ENCODE measurements at places on chromosomes 5 and 9.
A peak's percentile ranks its signal among the peaks of the same experiment; 100 is the strongest.

GRCh38 chr5:41695920-41696582 lies 174.2 kb downstream of the OXCT1 start:
- DNase-seq: no peak

DNA sequence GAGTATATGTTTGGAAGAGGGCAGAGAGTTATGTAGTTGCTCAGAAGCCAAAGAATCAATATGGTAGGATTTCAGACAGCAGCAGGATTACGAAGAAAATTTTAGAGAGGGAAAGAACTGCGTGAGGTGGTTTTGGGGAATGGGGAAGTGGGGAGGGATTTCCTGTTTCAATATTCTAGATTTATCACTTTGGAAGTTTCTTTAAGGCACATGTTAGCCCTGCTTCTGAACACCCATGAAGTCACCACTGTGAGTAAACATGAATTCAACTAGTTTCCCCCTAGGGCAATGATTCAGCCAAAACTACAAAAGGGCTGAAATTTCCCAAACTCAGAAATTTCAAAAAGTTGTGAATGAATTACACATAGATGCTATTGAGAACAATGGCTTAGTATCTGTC lies 132.2 kb downstream of the EBF1 start:
- DNase-seq: peak; percentile 43

DNA sequence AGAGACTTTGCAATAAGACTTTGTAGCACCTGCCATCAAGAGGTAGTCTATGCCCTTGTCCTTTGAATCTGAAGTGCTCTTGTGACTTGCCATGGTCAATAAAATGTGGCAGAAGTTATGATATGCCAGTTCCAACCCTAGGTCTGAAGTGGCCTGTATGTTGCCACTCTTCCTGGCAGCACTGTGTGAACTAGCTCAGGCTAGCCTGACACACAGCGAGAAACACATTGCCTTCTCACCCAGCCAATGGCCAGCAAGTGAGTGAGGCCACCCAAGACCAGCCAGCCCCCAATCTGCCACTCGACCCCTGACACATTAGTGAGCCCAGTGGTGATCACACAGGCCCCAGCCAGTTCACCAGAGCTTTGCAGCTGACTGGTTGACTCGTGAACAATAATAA lies 52.7 kb upstream of the OSMR start:
- no peak for DNase-seq

DNA sequence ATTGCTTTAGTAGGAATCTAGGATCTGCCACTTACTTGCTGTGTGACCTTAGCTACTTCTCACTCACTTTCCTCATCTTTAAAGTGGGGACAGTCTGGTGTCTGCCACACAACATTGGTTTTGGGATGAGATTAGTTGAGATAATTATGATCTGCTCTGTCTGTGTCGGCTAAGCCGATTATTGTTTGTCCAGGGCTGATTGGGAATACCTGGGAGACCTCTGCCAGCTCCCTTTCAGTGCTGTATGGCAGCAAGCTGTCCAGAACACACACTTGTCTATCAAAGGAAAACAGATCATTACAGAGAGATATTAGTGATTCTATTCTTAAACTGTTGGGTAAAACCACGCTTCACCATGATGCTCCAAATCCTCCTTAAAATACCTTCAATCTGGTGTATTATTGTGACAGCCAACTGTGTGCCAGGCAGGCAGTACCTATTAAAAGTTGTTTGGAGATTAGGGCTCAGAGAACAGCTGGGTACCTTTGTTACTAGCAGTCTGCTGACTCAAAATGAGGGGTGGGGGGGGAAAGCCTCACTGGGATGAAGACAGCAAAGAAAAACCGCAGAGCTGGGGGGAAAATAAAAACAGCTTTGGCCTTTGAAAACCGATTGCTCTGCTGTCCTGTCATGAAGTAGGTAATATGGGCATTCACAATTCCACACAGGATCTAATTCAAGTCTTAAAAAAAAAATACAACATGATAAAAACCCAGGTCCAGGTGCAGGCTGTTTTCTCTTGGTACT lies 458.4 kb upstream of the C9orf72 start:
- no peak for DNase-seq

DNA sequence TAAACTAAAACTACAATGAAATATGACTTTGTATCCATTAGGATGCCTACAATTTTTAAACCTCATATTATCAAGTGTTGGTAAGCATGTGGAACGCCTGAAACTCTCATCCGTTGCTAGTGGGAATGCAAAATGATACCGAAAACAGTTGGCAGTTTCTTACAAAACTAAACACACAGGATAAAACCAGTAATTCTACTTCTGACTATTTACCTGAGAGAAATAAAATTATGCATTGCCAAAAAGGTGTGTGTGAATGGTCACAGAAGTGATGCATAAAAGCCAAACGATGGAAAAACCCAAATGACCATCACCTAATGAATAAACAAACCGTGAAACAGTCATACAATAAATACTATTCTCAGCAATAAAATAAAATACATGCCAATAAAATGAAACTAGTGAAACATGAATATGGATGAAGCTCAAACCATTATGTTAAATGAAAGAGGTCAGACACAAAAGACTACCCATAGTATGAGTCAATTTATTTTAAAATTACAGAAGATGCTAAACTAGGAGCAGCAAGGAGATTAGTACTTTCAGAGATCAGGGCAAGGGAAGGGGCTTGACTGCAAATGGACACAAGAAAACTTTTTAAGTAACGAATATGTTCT lies 13.4 kb downstream of the AUH start:
- no peak for DNase-seq
